Activated T-helper 1 cell treated with anti-CD3 and anti-CD28 coated beads, Interleukin-2, amount 50 U/mL, for 16 hours (primary cell): ENCODE measurements at places on chromosomes 1 and 21.

DNA sequence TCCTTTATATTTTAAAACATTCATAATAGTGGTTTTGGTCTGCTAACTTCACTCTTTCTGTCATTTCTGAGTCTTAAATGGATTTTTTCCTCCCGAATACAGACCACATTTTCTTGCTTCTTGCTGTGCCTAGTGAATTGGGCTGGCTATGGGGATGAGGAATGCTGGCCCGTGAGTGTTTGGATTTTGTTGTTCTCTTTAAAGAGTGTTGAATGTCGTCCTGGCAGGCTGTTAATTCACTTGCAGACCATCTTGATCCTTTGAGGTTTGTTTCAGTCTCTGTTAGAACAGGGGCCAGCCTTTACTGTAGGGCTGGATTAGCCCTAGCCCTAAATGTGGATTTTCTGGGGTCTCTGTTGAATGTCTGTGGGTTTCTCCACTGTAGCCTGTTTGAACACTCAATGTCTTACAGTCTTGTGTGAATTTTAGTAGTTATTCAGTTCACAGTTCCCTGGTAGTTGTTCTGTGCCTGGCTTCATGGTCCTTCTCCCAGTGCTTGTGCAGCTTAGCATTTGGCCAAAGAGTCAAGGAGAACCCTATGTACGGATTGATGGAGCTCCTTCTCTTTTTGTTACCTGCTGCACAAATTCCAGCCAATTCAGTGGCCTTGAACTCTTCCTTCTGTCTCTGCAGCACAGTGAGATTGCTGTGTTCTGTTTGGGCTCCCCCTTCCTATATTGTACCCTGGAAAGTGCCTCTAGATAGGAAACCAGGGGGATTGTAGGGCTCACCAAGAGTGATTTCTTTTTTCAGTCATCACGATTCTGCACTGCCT, 95.7 kb downstream of the DYRK1A start:
- no peak for DNase-seq

- no peak for DNase-seq
These were observed 305.6 kb downstream of the PAPPA2 start for GRCh38 chr1:176768532-176768931.

DNA sequence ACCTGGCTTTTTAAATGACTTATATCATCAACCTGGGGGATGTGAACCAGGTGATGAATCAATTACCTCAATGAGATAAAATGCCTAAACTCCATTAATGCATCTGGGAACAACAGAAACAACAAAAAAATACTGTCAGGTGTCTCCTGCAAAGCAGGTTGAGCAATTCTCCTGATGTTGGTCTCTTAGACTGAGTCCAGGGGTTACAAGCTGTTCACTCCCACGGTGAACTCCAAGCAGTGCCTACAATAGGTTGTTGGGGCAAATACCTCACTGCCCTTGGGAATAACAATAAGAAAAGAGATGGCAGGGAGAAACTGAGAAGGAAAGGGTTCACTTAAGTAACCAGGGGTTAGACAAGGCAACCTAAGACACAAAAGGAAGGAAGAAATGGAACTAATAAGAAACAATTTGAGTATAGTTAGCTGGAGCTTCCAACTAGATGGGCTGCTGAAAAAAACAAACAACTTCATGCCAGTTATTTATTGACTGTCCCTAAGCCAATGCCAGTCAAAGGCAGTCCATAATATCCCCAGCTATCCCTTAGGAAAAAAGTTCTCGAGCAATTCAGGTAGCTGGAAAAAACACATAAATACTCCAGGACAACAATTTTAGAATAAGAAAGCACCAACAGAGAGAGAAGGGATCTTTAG, 97.6 kb upstream of the MAGI3 start:
- no peak for DNase-seq

- no peak for DNase-seq
These were observed 1212.3 kb upstream of the NCAM2 start for GRCh38 chr21:19785941-19786340.

GRCh38 chr1:179366093-179366800, 476 bp downstream of the AXDND1 start:
- DNase-seq = no peak

GRCh38 chr1:55420929-55421716, 206.0 kb upstream of the USP24 start:
- no peak for DNase-seq

DNA sequence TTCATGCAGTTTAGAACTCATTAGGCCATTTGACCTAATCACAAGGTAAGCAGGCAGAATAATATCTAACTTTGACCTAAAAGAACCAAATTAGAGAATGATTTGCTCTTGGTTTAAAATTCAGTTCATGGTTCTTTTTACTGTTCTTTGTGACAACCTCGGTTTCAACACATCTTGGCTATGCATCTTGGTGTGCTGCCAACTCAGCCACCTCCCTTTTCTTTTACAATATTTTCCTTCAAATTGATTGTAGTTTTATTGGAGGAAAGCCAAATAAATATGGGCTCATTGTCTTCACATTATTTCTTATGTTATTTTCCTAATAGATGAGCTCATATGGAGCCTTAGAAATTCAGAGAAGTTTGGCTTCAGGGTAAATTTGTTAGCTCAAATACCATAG, 338.3 kb downstream of the SIPA1L2 start:
- DNase-seq = no peak

DNA sequence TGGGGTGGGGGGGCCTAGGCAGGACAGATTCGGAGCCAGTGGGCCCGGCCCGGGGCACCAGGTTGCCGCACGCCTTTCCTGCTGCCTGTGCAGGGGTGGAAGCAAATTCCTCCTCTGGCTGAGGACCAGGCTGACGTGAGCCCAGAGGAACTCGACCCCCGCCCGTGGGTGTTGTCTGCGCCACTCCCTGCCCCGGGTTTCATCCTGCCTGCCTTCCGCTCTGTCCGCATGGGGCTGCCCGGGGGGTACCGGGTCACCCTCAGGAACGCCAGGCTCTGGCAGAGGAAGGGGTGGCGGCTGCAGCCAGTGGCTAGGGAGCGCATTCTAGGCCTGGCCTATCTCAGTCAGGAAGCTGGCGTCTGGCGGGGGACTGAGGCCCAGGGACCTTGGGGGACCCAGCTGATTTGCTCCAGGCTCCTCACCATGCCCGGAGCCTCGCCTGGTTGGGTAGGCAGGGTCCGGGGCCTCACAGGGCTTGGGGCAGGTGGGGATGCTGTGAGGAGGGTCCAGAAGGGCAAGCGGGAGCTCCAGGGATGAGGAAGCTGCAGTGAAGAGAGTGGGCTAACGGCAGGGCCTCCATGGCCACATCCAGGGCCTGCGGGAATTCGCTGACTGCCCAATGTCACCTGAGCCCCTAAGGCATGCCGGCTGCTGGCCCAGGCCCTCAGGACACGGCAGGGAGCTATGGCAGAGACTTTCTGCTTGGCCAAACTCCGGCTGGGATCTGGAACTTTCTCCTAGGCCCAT, 2.4 kb upstream of the IBA57 start:
- DNase-seq = no peak

GRCh38 chr1:162498496-162498810, 835 bp downstream of the UHMK1 start:
- no peak for DNase-seq

DNA sequence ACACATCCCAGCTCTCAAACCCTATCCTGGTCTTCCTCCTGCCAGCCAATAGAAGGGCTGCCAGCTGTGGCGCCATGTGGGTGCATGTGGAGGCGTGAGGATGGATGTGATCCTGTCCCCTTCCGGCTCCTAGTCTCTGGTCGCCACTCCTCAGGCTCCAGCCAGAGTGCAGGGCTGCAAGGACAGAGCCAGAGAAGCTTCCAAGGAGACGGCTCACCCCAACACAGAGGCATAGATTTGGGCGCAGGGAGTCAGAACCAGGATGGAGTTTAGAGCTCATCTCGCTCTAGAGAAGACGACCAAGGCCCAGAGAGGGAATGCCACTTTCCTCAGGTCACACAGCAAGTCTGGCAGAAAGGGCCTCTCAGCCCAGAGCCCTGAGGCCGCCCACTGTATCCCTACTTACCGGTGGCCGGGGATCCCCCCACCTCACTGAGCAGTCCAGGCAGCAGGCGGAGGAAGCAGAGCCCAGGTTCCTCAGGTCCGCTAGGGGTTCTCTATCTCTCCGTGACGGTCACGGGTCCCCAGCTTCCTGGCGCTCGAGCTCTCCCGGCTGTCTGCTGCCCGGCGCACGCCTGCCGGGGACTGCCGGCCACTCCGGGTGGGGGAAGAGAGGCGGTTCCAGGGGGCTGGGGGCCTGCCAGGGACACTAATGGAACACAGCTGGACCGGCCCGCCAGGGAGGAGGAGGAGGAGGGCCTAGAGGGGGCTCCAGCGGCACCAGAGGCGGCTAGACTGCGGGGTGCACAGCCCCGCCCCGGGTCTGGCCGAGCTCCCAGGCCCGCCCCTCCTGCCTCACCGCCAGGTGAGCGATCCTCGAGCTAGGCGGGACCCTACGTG, at the start of gene COL16A1:
Gene COL16A1 (minus strand): TSS at position 587 of the 840 bp plus-strand sequence. CDS start 1,824 bp downstream, outside the sequence.
- DNase-seq = no peak

DNA sequence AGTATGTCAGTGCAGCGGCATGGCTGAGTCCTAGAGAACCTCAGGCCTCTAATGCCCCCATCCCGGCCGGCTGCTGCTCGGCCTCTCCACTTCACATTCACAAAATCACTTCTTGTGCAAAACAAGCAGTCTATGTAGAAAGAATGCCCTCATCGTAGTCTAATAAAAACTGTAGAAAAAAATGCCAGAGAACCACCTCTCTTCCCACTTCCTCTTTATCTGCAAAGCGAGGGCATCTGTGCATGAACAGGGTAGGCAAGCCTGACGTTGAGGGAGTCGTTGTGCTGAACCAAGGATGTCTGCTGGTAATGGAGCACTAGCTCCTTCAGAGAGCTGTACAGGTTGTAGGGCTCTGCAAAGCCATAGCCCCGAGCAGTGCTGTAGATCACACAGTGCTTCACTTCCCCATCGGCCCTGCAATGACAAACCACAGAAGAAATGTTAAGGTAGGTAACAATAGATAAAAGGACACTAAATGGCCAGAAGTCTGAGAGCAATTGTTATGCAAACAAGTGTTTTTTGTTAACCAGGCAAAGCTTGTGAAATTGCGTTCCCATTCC, 88.9 kb downstream of the PIK3R3 start:
- no peak for DNase-seq

- no peak for DNase-seq
These were observed 240.4 kb downstream of the DPYD start for GRCh38 chr1:97680470-97680869.

DNA sequence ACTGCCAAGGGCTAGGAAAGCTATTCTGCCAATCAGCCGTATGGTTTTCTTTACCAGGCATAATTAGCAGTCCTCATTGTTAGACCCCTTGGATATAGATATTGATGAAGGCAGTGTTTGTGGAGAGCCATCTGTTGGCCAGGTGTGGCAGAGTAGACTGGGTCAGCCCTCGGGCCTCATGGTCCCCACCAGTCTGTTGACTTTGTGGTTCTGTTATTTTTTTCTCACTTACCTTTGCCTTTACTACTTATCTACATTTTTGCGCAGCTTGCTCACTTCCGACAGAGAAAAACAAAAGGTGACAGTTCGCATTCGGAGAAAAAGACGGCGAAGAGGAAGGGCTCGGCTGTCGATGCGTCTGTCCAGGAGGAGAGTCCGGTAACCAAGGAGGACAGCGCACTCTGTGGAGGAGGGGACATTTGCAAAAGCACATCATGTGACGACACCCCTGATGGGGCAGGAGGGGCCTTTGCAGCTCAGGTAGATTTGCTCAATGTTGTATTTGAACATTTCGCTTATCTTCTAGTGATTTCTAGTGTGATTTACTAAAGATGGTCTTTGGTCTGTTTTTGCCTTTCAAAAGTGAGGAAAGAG, 2.3 kb downstream of the PCNT start:
- DNase-seq = no peak

GRCh38 chr1:51237351-51238033, 1.4 kb downstream of the RNF11 start:
- no peak for DNase-seq

DNA sequence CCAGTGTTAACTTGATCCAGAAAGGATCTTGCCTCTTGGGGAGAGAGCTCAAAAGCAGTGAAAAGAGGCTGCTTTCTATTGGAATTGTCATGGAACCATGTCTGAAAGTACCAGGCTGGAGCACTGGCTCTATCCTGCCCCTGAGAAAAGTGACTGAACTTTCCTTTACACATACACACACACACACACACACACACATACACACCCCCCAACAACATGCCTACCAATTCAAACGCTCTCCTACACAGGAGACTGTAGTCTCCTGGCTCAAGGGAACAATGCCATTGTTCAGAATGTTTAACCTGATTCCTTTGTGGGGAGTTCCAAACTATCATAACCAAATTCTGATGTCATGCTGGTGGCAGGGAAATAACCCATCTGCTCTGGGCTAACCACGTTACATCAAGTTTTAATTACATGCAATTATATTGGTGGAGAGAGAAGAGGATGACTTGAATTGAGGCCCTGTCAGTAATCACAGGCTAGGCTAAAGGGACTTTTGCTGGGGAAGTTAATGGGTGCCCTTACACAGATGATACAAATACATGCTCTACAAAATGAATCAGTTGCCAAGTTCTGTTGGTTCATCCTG, 52.3 kb upstream of the DUSP10 start:
- no peak for DNase-seq

DNA sequence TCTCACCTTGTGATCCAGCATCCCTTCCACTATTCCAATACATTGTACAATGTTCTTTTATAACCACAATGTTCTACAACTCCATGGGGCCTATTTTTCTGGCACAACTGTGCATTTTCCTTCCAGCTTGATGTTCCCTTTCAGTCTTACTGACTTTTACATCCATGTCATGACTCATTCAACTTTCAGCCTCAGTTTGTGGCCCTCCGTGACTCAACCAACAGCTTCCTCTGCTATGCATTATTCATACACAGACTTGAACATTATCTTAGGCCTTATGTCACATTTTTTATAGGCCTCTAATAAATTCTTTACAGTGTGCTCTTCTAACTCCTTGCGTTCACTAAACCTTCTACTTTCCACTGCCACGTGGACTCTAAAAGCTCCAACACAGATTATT, 119.4 kb upstream of the PRMT6 start:
- no peak for DNase-seq

- DNase-seq = no peak
These were observed 185.6 kb downstream of the ZBTB18 start for GRCh38 chr1:244236721-244237120.

- no peak for DNase-seq
These were observed 116.2 kb downstream of the DISP1 start for GRCh38 chr1:222931023-222931422.

DNA sequence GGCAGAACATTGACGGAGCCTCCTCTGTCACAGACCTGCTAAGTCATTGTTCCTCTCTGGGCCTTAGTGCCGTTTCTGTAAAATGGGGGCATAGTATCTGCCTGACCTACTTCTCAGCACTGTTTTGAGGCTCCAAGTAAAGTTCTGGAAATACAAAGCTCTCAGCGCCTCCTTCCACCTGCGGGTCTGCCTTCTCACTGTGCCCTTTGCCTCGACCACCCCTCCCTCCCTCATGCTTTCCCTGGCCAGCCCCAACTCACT, 15.4 kb upstream of the WASF2 start:
- no peak for DNase-seq

- DNase-seq = no peak
These were observed 22.3 kb upstream of the ABCA4 start for GRCh38 chr1:94143173-94143808.

DNA sequence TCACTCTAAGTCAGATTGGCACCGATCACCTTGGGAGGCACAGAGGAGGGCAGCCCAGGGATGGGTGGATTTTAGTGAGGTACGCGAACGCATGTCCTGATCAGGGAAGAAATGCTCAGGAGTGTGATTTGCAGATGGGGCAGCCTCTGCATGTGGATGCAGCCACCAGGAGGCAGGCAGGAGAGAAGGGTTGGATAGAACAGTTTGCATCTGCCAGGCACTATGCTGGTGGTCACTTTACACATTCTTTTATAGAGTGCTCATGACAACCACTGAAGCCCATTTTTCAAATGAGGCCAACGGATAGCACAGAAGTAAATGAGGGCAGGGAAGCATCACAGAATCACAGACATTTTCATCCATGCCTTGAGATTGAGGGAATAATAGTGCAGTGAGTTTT, 5.7 kb downstream of the LAMB3 start:
- no peak for DNase-seq
